ENCODE measurements at places on chromosomes 5 and 9.

DNA sequence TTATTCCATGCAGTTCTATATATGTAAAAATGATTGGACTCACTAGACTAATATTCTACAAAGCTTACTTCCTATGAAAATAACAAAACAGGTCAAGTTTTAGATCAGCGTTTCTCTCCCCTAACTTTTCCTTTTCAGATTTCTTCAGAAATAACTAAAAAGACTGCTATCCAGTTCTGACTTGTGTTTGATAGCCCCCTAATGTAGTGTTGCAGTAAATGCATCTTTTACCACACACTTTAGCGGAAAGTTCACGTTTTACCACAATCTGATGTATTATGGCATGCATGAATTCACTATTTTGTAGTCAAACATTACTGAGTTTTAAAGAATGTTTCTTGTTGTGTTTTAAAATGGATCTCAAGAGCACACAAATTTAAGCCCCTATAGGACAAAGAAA lies 292.7 kb downstream of the RAB3C start:
- DNase-seq, result no peak

GRCh38 chr9:119167876-119168275 lies 201.4 kb downstream of the BRINP1 start:
- DNase-seq, result no peak

DNA sequence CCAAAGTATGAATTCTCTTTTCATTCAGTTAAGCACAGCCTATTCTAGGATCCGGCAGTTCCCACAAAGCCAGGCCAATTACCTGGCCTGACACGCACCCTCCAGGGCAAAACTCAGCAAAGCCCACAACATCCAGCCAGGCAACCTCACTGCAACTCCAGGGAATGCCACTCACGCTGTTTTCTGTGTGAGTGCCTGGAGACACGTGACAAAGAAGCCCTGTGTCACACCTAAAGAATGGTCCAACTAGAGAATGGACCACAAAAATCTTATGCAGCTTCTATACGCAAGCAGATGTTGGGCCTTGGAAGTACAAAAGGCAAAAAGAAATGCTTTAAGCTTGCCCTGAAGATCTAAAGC lies 20.2 kb downstream of the RETREG1 start:
- DNase-seq, result no peak

GRCh38 chr9:29773676-29774075 lies 2200.4 kb upstream of the C9orf72 start:
- DNase-seq, result no peak

- peak; percentile 71 for DNase-seq
Observed at GRCh38 chr9:137032858-137033257, 970 bp upstream of the FUT7 start.

GRCh38 chr5:157328277-157328912 lies 62.5 kb downstream of the CYFIP2 start:
- peak; percentile 70 for DNase-seq

DNA sequence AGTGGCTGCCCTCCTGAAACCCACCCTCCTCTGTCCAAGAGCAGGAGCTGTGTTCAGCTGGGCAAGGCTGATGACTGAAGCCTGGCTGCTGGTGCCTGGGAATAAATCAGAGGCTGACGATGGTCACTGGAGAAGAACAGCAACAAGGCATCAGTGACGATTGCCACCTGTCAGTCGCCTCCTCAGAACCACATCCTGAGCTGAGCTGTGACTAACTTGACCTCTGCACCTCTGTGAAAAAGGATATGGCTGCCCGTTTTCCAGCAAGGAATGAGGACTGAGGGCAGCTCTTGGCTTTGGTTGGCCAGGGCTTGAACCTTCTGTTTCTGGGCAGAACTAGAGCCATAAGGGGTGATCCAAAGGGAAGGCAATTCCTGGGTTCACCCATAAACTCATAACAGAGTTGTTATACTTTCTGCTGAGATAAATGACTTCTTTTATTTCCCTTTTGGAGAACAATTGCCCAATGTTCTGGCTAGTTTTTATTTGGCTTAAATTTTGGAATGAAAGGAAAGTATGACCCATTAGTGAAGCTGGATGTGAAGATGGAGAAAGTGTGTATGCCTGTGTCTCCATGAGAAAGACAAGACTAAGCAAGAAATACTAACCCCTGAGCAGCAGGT lies 40.1 kb downstream of the TRIP13 start:
- peak; percentile 1 for DNase-seq

DNA sequence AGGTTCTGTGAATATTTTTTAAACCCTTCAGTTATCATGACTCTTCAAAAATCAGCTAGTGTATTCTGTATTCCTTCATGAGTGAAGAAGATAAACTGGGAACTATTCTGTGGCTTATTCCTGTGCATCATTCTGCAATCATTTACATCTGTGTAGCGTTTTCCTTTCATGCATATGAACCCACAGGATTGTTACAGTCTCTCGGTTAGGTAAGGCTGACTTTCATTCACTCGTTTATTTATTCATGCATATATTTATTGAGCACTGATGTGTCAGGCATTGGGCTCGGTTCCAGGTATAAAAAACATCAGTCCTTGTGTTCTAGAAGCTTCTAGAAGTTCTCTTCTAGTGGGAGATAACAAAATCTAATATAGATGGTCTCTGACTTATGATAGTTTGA lies 318.4 kb downstream of the MAN2A1 start:
- no peak for DNase-seq

DNA sequence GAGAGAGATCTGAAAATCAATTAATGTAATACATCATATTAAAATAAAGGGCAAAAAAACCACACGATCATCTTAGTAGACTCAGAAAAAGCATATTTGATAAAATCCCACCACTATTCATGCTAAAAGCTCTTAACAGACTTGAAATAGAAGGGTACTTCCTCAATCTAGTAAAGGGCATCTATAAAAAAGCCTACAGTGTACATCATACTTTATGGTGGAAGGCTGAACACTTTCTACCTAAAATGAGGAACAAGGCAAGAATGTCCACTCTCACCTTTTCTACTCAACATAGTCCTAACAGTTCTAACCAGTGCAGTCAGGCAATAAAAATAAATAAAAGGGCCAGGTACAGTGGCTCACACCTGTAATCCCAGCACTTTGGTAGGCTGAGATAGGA lies 38.9 kb downstream of the POLK start:
- no peak for DNase-seq

GRCh38 chr9:111876179-111876578 lies 20.4 kb upstream of the UGCG start:
- DNase-seq, result no peak

- no peak for DNase-seq
Observed at GRCh38 chr5:111779922-111780292, 22.9 kb upstream of the NREP start.

GRCh38 chr5:15191012-15191411 lies 309.0 kb upstream of the FBXL7 start:
- DNase-seq, result no peak

DNA sequence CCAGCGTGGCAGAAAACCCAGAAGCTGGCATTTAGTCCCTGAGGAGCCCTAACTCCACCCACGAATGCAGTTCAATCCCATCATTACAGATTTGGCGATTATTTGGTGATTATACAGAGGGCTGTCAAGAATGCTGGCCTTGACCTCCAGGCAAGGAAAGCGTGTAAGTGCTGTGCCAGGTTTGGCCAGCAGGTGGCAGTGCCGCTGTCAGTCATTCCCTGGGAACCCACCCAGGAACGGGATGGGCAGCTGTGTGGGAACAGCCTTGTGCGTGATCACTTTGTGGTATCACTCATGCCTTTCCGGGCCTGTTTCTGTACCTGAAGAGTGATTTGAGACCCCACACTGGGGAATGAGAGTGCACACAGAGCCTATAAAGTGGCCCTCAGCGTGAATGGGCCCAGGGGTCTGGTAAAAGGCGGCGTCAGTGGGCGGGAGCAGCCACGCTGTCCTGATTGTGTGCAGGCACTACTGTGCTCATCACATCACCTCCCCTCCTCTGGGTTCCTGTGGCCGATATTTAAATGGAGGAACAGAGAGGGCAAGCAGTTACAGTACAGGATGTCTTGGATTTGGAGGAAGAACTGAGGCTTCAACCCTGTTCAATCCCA lies 215.6 kb downstream of the ROR2 start:
- DNase-seq, result peak; percentile 38

- DNase-seq, result no peak
Observed at GRCh38 chr5:127320032-127320965, 29.7 kb downstream of the MEGF10 start.

- no peak for DNase-seq
Observed at GRCh38 chr5:55713871-55714270, 1.7 kb upstream of the SLC38A9 start.

GRCh38 chr9:9970514-9970913 lies 642.3 kb downstream of the PTPRD start:
- DNase-seq, result no peak

- DNase-seq, result no peak
Observed at GRCh38 chr9:113515862-113516261, 52.3 kb downstream of the RGS3 start.

DNA sequence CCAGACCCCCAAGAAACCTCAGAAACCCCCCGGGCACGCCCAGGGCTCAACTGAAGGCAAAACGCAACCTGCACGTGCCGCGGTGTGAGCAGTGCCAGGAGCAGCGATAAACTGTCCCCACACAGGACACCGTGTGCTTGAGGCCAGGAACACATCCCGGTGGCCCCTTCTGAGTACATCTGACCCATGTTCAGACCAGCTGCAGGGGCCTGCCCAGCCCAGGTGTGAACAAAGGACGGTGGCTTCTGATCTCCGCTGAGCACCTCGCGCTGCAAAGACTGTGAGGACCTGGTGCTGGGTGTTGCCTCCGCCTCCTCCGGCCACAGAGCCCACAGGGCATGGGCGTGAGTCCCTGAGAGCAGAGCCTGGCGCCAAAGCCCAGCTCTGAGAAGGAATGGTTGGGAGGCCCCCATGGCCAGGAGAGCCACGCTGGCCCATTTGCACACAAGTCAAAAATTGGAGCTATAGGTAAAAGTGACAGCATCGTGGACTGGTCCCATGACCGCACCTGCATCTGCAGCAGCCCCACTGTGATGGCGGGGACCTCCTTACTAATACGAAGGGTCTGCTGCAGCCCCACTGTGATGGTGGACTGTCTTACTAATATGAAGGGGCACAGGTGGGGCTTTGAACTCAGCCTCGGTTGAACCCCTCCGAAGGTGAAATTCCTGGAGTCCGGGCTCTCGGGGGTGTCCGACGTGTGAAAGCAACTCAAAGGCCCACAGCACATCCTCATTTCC lies 31.5 kb downstream of the NDUFS6 start:
- no peak for DNase-seq

DNA sequence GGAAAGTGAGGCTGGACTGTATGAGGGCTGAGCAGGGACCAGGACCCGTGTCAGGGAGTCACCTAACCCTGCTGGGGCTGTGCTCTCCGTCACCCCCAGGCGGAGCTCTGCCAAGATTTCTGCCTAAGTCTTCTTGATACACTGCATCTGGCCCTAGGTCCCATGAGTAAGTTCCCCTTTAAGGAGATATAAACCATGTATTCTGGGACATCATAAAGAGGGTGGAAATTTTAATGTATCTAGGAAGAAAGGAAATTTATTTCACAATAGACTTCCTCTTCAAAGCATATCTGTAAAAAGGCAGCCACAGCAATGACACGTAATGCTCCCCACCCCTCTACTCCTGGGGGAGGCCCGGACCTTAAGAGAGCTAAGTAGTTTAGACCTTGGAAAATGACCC lies 183.4 kb downstream of the FBXL7 start:
- no peak for DNase-seq

- no peak for DNase-seq
Observed at GRCh38 chr9:130990306-130990977, 18.5 kb upstream of the LAMC3 start.

DNA sequence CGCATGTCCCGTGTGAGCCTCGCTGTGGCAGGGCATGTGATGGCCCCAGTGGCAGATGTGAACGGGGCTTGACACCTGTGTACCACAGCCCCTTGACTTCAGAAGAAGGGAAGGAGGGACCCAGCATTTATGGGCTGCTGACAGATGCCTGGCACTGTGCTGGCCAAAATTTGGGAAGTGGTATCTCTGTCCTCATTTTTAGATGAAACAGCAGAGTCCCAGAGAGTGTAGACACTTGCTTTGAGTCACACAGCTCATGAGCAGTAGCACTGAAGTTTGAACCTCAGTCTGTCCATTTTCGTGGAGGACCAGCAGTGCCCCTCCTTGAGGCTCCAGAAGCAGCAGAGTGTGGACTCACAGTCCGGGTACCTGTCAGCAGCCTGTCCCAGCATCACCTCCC lies 16.5 kb downstream of the NEK6 start:
- DNase-seq, result no peak

DNA sequence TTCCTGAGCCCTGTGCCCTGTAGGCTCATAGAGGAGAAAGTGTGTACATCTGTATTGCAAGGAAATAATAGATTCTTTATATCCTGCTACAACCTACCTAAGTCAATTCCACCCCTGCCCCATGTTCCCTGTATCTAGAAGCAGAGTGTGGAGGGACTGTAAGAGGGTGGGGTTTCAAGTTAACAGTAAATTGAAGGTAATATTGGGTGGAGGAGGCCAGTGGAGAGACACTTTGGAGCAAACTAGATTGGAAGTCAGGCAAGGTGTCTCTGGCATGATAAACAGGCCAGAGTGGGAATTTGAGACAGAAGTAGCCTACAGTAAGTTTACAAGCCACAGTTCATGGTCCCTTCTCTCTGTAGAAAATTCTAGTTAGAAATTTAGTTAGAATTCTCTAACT lies 2.3 kb upstream of the HEMGN start:
- DNase-seq, result no peak

- DNase-seq, result no peak
Observed at GRCh38 chr9:3457175-3457574, 68.6 kb downstream of the RFX3 start.

DNA sequence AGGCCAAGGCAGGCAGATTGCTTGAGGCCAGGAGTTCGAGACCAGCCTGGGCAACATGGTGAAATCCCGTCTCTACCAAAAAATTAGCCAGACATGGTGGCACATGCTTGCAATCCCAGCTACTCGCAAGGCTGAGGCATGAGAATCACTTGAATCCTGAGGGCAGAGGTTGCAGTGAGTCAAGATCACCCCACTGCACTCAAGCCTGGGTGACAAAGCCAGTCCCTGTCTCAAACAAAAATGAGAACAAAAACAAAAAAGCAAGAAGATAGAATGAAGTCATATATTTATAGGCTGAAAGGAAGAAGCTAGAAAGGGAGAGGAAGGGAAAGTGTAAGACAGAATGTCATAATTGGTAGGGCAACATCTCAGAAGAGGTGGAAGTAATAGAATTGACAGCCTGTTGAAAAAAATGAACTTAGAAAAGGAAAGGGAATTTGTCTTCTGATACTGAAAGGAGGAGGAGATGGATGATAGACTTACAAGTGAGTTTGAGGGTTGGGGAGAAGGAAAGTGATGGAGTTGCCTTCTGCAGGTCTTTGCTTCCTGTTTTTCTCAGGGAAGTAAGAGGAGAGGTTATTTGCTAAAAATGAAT lies 32.2 kb downstream of the CARD6 start:
- DNase-seq, result no peak

- no peak for DNase-seq
Observed at GRCh38 chr9:72506615-72507014, 14.8 kb upstream of the TMC1 start.

- no peak for DNase-seq
Observed at GRCh38 chr9:34566322-34566721, 23.2 kb downstream of the CNTFR start.

Data from CD4-positive, alpha-beta T cell treated with Interleukin-4 for 1 hour (primary cell).